Activated T-cell treated with anti-CD3 and anti-CD28 coated beads for 24 hours (primary cell): ENCODE measurements at places on chromosomes 6 and 20.

DNA sequence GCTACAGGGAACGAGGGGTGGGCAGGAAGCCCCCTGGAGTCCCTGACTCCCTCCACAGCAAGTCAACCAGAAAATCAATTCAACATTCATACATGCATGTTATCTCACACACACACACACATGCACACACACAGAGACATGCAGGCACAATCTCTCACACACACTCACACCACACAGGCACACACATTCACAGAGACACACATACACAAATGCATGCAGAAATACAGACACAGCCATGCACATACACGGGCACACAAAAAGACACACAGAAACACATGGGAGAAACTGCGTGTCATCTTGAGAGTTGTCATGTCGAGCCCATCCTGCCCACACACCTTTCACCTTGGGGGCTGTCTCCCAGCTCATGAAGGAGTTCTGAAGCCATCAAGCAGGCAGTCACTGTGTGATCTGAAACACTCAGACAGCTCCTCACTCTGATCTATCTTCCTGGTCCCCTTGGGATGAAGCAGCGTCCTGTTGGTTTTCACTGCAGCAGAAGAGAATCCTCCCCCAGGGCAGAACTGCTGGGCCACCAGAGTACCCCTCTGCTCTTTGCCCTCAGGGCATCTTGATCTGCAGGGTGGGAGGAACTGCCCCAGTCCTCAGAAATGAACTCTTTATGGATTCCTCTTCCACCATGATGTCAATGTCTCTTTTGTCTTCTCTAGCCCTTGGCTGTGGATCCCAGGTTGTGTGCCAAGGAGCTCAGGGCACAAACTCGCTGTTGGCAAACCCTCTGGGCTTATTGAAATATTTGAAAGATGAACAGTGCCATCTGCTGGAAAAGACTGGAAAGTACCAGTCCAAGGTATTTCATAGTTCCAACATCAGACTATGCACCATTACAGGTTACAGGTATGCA is 8.8 kb downstream of the RAET1L start:
- DNase-seq, result peak; percentile 46

DNA sequence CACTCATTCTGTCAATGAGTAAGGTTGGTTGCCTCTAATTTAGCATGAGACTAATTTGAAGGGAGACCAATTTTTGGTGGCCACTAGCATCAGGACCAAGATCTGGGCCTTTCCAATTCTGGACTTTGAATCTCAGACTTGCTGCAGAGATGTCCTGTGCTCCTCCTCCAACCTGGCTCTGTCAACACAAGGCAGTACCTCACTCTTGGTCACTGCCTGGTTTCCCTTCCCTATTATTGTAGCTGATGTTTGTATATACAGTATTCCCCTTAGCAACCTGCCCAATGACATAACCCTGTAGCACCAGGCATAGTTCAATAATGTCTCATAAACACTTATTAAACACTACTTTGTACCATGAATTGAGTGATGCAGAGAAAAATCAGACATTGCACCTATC is 50.4 kb downstream of the UNC5CL start:
- DNase-seq, result no peak

GRCh38 chr6:3147914-3148757 is 9.2 kb downstream of the TUBB2A start:
- no peak for DNase-seq

DNA sequence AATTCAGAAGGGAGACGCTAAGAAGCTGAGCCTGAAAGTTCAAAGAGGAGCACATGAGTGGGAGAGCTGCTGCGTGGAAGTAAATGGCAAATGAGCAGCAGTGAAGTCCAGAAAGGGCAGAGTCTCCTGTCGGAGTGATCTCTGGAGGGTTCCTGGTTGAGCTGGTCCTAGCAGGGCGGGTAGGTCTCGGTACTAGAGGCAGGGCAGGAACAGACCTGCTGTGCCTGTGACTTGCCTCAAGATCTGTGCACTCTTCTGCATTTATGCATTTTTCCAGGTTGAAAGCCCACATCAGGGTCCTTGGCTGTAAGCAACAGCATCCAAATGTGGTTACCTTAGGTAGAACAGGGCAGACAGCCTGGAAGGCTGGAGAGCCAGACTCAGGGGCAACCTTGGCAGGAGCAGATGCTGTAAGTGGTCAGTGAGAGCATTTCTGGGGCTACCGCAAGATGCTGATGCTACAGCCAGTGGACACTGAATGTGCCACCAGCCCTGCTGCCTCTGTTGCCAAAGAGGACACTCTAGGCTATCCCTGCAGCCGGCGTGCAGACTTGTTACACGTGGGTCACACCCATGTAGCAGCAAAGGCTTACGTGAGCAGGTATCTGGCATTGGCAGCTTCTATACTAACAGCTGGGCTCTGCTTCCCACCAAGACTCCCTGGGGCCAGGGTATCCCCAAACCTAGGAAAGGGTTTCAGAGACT is 8.4 kb downstream of the DUSP22 start:
- no peak for DNase-seq

- DNase-seq, result no peak
Observed at GRCh38 chr6:2945153-2945452, 26.3 kb downstream of the SERPINB6 start.

DNA sequence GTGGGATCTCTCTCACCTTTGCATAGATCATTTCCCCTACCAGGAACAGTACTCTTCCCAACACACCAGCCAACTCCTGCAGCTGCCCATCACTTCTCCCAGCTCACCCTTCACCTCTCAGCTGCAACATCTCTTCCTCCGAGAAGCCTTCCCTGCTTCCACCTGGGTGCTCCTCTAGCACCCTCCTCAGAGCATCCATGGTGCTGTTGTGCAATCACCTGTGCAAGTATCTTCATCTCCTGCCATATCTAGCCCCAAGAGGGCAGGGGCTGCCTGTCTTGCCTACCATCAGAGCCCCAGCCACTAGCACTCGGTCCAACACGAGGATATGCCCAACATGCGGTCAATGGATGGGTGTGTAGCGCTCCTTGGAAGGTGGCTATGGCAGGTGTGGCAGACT is 75.8 kb downstream of the BANF2 start:
- no peak for DNase-seq

DNA sequence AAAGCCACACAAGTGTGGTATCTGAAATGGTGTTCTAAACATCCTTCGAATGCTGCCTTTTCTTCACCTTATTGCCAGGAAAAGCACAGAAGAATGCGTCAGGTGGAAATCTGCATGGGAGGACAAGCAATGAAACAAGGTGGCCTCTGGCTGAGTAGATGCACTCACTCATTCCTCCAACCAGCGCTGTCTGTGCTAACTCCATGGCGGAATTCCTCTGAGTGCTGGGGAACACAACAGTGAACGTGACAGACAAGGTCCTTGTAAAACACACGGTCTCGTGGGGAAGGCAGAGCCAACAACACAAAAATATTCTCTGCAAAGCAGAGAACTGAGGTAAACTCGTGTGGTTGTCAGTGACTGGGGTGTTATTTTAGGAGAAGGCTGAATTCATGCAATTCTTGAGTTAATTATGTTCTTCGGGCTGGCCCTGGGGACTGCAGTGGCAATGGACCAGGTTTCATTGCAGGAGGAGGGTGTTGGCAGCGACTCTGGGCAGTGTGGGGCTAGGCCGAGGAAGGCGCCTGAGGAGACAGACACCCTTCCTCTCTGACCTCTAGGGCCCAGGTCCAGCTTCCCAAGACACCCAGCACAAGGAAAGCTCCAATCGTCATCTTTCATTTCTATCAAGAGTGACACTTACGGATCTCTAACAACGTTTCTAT is 339.7 kb downstream of the PRKN start:
- DNase-seq, result no peak

- no peak for DNase-seq
Observed at GRCh38 chr6:53437557-53438202, 88.9 kb upstream of the ELOVL5 start.

GRCh38 chr20:25503936-25504335 is 81.4 kb downstream of the NINL start:
- no peak for DNase-seq

- DNase-seq, result no peak
Observed at GRCh38 chr20:20076297-20077065, 24.1 kb downstream of the CFAP61 start.

GRCh38 chr6:56799989-56800388 is 154.9 kb upstream of the BEND6 start:
- DNase-seq, result no peak

GRCh38 chr6:91786474-91787184 is 1199.8 kb upstream of the MAP3K7 start:
- no peak for DNase-seq

DNA sequence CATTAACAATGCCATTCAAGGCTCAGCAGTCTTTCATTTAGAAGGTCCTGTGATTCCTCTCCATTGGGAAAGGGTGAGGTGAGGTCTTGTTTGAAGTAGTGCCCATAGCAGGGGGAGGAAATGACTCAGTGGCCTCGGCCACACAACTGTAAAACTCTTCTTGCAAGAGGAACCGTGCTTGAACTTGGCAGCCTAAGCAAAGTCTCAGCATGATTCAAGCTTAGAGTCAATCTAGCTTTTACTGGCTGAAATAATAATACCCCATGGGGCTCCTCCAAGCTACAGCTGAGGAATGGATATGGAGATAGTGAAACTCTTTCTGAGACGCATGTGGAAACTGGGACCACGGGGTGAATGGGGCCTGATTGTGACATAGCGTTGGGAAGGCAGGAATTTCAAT is 428.2 kb downstream of the BMP2 start:
- no peak for DNase-seq

- DNase-seq, result no peak
Observed at GRCh38 chr6:90463359-90463758, 123.5 kb downstream of the MAP3K7 start.

DNA sequence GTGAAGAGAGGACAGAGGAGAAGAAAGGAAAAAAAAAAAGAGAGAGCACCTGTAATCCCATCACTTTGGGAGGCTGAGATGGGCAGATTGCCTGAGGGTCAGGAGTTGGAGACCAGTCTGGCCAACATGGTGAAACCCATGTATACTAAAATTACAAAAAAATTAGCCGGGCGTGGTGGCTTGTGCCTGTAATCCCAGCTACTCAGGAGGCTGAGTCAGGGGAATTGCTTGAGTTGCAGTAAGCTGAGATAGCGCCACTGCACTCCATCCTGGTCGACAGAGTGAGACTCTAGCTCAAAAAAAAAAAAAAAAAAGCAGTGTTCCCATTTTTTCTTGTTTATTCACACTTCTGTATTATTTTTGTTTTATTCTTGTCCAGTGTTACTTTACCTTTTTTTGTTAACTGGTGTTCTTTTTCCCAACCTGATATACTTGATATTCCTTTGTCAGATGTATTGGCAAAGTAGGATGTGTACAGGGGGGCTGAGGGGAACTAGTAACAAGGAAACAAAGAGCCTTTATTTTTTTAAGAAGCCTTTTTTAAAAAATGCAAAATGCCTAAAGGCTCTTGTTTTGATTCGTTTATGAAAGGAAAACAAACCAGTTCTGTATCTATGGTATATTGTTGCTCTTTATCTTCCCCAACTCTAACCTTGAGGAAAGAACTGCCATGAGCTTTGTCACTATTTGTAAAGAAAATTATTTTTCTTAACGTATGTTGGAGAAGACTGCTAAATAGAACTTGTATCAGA is 22.3 kb downstream of the COL19A1 start:
- no peak for DNase-seq

DNA sequence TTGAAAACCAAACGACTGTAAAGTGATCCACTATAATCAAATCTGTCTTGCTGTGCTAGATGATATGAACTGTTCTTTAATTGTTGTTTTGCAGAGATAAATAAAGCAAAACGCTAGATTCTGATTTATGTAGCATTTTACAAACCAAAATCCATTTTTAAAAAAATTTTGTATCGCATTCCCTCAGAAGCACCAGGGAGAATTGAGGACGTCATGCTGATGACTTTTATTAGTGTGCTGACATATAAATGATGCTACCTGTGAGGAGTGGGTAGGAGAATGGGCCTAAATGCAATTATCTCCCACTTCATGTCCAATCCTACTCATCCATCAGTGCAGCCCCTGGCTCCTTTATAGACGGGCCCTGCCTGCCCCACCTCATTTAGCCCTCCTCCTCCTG is 282.4 kb downstream of the PACRG start:
- DNase-seq, result no peak

- no peak for DNase-seq
Observed at GRCh38 chr6:163640641-163641040, 226.1 kb downstream of the QKI start.

GRCh38 chr20:18324596-18325089 is 36.3 kb downstream of the ZNF133 start:
- DNase-seq, result no peak

GRCh38 chr6:75149696-75150095 is 56.2 kb downstream of the COL12A1 start:
- no peak for DNase-seq

DNA sequence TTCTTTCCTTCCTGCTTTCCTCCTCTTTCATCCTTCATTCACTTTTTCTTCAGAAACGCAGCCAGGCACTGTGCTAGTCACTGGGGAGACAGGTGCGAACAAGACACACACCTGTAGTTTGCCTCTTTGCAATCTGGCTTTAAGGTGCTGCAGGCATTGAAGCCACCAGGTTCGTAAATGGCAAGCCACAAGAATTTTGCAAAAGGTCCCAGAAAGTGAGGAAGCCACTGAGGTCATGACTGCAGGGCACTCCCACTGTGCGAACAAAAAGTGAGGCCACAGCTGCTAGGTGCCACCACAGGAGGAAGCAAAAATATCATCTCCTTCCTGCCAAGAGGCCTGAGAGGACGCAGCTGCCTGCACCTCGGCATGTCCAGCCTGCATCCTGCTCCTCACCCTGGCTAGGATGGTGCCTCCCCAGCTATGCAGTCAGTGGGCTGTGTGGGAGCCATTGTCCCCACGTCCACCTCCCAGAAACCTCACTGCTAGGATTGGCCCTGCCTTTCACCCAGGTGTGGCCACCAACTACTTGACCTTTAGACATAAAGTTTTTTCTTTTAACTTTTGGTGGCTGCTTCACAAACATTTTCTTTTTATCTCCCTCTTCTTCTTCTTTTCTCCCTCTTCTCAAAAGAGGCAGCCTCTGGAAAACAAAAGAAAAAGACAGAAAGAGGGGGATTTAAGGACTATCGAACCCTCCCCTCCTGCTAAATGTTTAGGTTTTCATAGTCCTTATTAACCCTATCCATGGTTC is 230.8 kb downstream of the BCAS1 start:
- peak; percentile 23 for DNase-seq

DNA sequence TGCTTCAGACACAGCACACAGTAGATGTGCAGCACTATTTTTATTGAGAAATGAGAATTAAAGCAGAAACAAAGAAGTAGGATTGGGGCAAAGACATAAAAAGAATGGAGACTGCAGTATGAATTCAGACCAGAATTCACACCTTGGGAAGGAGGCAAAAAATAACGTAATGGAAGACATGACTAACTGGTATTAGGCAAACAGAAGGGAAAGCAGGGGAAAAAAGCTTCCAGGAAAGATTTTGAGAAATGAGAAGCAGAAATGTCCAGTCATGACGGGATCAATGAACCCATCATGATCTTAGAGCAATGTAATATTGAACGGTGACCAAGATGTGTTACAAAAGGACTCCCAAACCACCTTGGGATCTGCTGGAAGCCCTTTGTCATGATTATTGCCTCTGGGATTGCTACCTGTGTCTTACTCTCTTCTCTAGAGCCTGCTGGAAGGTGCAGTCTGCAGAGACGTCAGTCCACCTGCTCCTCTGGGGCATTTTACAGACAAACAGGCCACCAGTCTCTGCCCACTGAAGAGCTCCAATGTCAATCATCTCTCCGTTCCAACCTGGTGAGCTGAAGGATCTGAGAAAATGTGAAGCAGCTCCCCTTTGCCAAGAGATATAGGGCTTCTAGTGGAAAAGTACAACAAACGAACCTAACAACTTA is 8.7 kb downstream of the NUDT3 start:
- DNase-seq, result no peak
